ENCODE measurements at places on chromosomes 4 and X.

GRCh38 chr4:77903186-77903585, 40.6 kb downstream of the MRPL1 start:
- DNase-seq: no peak

GRCh38 chrX:137565921-137566745, at the start of gene ZIC3:
TSS of gene ZIC3 (plus strand) at chrX:137566127. CDS start at chrX:137566692, 565 bp downstream.
- DNase-seq: peak; percentile 30

GRCh38 chr4:175871774-175872405, 59.8 kb upstream of the GPM6A start:
- DNase-seq: no peak

DNA sequence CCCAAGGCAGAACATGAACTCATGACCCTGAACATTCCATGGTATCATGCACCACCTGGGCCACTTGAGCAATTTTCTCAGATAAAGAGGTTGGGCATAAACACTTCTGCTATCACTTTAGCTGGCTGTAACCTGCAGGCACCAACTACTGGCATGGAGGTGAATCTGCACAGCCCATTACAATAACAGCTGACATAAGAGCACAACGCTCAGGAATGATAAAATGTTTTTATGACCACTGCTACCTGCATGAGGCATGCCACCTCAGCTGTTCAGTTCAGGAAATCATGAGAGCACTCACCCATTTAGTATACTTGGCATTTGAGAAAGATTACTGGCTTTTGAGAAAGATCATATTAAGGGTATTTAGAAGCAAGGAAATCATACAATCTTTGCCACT, 85.7 kb upstream of the SPIN4 start:
- DNase-seq: no peak

DNA sequence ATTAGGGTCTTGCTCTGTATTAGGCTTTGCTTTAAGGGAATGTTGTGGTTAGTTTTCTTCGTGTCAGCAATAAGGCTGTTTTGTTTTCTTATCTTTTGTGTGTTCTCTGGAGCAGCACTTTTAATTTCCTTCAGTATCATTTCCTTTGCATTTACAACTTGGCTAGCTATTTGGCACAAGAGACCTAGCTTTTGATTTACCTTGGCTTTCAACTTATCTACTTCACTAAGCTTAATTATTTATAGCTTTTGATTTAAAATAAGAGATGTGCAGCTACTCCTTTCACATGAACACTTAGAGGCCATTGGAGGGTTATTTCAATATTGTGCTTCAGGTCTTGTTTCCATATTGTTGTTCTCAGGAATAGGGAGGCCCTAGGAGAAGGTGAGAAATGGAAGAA, 68.2 kb downstream of the FAT4 start:
- no peak for DNase-seq

GRCh38 chr4:2365054-2365912, 53.2 kb downstream of the ZFYVE28 start:
- DNase-seq: no peak

- DNase-seq: no peak
Observed at GRCh38 chrX:41471786-41472185, 24.6 kb downstream of the NYX start.

DNA sequence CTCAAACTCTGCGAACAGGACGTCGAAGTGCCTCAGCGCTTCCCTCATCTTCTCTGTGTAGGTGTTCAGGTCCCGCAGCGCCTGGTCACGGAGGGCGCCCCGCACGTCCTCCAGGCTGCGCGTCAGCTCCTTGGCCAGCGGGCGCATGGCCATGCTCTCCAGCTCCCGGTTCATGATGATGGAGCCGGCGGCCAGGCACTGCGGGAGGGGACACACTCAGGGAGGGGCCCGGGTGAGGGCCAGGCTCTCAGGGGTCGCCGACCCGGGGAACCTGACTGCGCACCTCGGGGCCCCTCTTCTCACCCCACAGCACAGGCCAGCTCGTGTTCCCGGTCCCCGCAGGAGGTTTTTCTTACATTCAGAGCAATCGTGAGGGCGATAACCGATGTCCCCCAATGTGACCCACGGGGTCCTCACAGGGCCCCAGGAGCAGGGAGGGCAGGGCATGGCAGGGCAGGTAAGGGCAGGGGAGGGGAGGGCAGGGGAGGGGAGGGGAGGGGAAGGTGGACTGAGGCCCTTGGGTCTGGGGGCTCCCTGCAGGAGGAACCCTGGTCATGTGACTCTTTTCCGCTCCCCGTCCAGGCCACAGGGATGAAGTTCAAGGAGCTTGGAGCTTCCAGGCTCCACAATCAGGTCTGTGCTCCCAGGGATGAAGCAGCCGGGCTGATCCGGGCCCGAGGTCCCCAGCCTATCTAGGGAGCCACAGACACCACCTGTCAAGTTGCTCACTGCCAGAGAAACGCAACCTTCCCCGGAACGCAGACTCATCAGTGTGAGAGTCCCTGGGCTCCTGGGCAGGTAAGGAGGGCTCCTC, 77.8 kb upstream of the MXD4 start:
- no peak for DNase-seq

GRCh38 chrX:71250841-71251240, 3.1 kb downstream of the ZMYM3 start:
- no peak for DNase-seq

GRCh38 chr4:96164814-96165351, 325.0 kb downstream of the PDHA2 start:
- no peak for DNase-seq

DNA sequence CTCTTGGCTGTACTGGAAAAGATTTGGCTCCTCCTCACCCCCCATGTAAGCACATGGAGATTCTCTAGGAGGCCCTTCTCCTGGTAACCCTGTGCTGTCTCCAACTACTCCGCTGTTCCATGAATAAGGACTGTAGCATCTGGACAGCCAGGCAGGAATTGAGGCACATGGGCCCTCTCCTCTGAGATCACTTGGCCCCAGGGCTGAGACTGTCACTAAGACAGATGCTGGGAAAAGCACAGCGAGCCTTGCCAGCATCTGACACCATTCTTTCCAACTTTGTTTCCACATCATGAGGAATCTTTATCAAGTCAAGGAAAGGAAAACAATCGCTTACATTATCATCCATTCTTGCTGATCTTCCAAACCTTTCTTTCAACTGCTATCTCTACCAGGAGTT, 222.6 kb upstream of the INTU start:
- no peak for DNase-seq

DNA sequence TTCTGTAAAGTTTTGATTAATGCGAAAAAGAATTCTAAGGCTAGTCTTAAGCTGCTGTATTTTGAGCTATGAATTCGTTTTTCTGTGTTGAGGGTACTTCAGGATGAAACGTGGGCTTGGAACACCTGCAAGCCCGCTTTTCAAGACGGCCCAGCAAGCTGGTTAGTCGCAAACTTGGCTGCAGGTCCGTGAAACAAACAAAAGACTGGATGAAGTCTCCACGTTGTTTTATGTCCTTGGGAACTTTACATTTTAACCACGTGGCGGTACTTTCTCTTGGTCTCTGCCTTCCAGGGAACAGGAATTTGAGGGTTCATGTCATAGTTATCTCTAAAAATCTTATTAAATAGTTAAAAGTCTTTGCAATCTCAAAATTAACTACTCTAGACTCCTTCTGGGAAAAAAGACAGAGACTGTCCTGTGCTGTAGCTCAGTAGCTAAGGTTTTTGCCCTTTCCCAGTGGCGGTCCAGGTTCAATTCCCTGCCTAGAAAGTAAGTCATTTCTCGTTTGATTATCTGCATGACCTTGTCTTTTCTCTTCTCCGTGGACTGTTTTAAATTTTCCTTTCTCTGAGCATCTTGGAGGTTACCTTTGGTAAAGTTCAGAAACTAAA, 21.0 kb downstream of the TENM3 start:
- DNase-seq: no peak

DNA sequence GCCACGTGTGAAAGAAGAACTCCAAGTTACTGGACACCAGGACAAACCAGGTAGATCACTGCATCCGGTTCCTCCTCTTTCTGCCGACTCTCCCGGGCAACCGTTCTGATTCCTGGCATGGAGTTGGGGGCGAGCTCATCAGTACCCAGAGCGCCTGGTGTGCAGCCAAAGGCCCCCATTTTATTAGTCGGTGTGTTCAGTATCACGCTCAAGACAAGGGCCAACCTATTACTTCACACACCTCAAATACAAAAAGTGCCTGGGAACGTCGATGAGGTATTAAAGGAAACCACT, 2.8 kb upstream of the CTBP1 start:
- no peak for DNase-seq

DNA sequence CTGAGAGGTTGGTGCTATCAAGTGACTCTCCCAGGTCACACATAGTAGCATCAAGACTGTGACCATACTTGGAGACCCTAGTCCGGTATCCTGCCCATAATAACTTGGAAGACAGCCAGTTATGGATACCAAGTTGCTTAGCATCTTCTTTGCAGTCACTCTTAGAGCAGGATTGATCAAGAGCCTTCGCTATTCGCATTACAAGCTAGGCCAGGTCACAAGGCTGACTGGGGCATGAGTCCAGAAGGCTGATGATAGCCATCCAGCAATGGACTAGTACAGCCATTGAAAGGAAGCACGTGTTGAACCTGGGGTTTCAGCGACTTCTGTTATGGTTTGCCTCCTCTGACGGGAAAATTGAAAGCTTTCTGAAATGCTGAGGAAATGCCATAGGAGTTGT, 157.6 kb downstream of the POLA1 start:
- DNase-seq: no peak

DNA sequence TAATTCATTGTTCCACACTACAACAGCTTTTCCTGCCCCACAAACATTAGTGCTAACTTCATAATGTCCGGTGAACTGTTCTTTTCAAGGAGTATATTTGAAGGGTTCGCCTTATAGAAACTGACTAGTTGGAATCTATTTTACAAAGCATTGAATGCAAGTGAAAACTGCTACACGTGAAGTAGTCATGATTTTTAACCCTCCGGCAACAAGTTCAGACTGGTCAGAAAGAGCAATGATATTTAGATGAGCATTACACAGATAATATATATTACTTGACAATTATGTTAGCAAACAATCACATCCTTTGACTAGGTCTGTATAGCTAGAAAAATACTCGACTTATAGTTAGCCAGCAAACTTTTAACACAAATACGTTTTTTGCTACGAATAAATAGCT, 1.7 kb upstream of the SLAIN2 start:
- no peak for DNase-seq

GRCh38 chr4:76581077-76581962, 146.3 kb downstream of the SHROOM3 start:
- DNase-seq: no peak

DNA sequence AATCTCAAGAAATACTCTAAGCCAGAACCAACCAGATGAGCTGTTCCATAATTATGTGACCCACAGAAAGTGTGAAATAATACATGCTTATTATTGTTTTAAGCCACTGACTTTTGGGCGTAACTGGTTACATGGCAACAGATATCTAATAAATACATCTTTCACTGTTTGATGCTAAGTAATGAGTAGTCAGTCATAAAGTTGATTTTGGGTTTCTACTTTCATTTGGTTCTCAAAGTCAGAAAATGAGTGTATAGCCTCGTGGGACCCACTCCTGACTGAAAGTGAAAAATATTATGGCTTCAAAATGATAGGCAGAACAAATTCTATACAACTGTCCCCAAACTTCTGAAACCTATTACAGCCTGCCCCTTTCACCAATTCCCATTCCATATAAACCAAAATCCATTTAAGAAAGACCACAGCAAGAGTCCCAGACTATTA, 88.0 kb upstream of the CBR4 start:
- no peak for DNase-seq

- no peak for DNase-seq
Observed at GRCh38 chrX:46961574-46962283, 49.5 kb downstream of the JADE3 start.

- DNase-seq: no peak
Observed at GRCh38 chr4:114383067-114383466, 215.5 kb upstream of the UGT8 start.

DNA sequence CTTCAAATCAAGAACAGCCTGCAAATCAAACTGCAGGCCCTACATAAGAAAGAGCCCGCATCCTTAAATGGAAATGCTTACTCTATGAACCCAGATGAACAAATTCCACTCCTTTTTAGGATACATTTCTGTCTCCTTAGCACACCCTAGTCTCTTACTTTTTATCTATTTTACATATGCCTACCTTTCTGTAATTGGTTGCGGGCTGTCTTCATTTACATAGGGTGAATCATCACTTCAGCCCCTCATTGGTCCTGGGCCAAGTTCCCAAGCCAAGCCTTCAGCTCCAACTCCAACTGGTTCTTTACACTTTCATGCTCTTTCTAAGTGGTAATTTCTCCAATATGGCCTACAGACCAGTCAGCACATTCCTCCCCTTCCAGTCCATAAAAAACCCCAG, 219.3 kb downstream of the TRAM1L1 start:
- no peak for DNase-seq

DNA sequence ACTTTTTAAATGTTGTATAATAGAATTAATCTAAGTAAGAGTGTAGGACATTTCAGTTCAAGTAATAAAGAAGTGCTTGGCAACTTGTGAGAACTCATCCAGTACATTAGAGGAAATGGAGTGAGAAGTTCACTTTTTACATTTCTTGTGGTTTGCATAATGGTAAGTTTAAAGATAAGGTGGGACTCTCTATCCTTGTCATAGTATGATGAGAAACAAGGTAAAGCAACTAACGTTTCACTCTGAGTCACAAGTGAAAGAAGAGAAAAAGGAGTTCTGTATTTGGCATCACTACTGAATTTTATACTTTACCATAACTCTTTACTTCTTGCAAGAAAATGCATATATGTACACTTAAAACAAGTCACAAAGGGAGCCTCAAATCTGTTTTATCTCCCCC, 219.4 kb downstream of the SLC4A4 start:
- DNase-seq: no peak

GRCh38 chr4:142091691-142092182, 455.4 kb downstream of the IL15 start:
- no peak for DNase-seq

- no peak for DNase-seq
Observed at GRCh38 chr4:26157541-26157940, 163.3 kb upstream of the RBPJ start.

- DNase-seq: no peak
Observed at GRCh38 chr4:84492290-84492689, 6.8 kb downstream of the NKX6-1 start.

DNA sequence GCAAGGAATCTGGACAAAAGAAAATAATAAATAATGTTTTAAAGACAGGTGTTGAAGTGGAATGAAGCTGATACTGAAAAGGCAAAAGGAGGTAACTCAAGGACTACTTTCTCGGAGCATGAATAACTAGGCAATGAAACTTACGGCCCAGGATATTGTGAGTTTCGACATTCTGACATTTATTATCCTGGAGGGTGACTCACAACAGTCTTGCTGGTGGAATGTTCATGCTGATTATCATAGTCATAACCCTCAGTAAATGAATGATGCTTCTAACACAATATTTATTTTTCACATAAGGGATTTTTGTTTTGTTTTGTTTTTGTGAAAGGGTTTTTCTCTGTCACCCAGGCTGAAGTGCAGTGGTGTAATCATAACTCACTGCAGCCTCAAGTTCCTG, 147.0 kb upstream of the HPGD start:
- no peak for DNase-seq

DNA sequence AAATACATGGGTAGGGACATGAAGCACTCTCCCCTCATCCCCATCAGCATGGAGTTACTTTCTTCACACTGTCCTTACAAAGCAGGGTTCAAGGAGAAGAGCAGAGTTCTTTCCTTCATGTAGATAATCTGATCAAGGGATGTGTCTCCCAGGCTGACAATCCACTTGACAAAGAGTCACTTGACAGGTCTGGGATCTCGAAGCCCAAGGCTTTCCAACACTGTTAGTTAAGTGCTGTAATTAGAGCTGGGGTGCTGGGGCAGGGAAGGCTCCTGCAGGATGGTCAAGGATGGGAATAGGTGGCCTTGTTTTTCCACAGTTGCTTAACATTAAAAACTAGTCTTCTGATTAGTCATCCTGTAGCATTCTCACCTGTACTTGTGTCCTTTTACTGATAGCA, 38.0 kb downstream of the CCNG2 start:
- no peak for DNase-seq

GRCh38 chr4:155789391-155789790, 30.6 kb downstream of the GUCY1B1 start:
- no peak for DNase-seq
